ENCODE measurements at places on chromosomes 12 and 14.

- DNase-seq = no peak
These were observed 253.7 kb downstream of the DUSP6 start for GRCh38 chr12:89098441-89099112.

- DNase-seq = peak; percentile 87
These were observed 706 bp upstream of the DIO2 start for GRCh38 chr14:80212023-80212397.

DNA sequence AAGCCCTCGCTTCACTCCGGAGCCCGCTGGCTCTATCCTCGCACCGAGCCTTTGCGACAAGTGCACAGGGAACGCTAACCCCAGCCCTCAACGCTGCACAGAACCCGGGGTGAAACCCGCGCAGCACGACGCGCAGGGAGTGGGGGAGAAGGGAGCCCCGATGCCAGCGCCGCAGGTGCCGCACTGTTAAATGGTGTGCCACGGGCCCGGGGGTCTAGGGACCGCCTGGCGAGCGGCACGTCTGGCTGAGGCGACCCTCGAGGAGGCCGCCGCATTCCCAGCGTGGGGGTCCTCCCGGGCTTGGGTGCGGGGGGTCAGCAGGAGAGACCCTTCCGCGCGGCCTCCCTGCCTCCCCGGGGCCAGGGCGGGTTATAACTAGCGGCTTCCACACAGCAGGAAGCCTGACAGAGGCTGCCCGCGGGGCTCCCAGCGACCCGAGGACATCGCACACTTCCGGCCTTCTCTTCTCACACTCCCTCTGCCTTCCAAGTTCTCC is 23.8 kb upstream of the LRTM2 start:
- DNase-seq = peak; percentile 55

- no peak for DNase-seq
These were observed 220.6 kb upstream of the OR4E1 start for GRCh38 chr14:21894003-21894897.

DNA sequence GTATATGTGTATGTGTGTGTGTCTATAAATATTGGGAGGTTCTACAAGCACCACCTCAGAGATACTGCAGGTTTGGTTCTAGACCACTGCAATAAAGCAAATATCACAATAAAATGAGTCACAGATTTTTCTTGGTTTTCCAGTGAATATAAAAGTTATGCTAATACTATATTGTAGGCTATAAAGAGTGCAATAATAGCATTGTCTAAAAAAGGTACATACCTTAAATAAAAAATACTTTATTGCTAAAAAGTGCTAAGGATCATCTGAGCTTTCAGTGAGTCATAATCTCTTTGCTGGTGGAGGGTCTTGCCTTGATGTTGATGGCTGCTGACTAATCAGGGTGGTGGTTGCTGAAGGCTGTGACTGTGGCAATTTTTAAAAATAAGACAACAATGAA is 111.1 kb downstream of the VEZT start:
- DNase-seq = no peak

- DNase-seq = no peak
These were observed 131.9 kb upstream of the FUT8 start for GRCh38 chr14:65280653-65281052.

- DNase-seq = no peak
These were observed 256.9 kb downstream of the CACNA1C start for GRCh38 chr12:2309647-2310046.

DNA sequence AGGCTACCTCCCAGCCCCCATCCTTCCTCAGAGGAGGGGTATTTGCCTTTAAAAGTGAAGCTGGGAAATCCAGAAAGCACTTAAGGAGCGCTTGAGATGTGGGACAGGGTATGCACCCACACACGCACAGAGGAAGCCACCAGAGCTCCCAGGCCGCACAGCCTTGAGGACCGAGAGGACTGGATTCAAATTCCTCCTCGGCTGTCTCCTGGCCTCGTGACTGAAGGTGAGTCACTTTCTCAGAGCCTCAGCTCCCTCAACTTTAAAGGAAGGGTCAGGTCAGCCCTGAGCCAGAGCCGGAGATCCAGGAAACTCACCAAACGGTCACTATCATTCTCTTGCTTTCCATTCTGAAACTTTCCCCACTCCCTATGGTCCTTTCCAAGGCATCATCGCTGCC is 37.6 kb downstream of the BCL11B start:
- DNase-seq = no peak

- DNase-seq = no peak
These were observed 1.7 kb upstream of the TNS2 start for GRCh38 chr12:53048033-53048779.

DNA sequence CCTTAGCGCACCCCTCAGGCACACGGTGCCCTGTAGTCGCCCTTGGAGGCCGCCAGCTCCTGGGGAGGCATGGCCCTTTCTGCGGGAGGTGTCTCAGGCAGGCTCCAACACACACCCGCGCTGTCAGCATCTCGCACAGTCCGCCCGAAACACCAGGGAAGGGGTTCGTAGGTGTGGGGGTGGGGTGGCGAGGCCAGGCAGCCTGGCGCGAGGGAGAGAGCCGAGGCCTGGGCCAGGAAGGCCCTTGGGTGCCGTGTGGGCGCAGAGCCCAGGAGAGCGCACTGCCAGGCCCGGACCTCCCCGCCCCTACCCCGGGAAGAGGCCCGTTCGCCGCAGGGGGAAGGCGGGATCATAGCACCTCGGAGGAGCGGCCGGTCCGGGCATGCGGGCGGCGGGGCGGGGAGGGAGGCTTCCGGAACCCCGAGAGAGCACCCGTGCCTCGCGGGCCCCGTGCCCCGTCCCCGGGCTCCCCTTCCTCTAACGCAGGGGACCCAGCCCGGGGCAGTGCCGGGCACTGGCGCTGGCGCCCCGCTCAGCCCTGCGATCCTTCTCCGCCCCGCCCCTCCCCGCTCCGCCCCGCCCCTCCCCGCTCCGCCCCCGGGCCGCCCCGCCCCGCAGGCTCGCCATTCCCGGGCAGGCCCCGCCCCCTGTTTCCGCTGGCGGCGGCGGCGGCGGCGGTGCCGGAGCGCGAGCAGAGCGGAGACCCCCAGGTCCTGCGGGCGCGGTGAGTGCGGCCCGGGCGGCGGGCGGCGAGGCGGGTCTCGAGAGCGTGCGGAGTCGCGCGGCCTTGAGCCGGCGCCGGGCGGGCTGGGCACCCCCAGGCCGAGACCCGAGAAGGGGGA is at the start of gene TSPAN9:
TSPAN9 (plus strand) TSS at position 650 of the 842 bp plus-strand sequence. CDS start 123,815 bp downstream, outside the sequence.
- peak; percentile 80 for DNase-seq

DNA sequence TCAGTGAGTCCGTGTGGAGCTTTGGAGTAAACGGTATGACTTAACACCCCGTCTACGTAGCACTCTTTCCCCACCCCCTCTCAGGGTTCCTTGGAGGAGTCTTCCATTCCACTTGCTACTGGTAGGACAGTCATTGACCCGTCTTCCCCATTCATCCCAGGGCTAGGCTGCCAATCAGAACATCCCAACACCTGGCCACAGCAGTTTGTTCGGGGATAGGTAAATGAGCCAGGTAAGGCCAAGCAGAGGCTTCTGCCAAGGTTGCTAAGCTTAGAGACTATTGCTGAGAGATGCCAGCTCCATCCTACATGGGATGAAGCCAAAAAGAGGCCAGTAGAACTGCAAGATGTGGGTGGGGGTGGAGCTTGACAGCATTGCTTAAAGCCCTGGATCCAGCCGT is 130.8 kb downstream of the BCL11B start:
- no peak for DNase-seq

DNA sequence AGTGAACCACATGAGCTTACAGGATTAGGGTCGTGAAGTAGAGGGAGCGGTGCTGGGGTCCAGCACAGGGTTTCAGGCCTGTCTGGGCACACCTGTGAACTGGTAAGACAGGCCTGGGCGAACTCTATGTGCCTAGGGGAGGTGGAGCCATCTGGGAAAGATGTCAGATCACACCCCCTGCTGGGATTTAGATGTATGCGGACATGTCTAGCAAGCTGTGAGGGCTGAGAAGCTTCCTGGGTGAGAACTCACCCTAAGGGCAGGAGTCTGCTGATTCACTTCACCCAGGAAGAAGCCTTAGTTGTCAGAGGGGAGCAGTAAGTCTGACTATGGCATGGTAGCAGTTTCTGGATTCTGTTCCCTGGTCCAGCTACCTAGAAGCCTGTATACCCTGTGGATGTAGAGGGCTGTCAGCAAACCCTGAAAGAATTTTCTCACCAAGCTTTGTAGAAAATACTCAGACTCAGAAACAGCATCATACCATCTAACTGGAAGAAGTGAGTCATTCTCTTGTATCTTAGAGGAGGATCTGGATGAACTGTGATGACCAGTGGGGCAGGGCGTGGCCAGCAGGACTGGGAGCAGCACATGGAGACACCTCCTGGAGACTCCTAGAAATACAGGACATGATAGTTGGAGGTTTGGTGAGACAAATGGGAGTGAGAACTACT is 11.2 kb upstream of the PYGL start:
- peak; percentile 98 for DNase-seq

All from EH (cell line).